ENCODE measurements at places on chromosomes 6 and 20. TPM values are rescaled to one million over a fixed set of nuclear protein-coding genes. Genes with fewer than 3 reads are reported as not detected.
A peak's percentile ranks its signal among the peaks of the same experiment; 100 is the strongest.

DNA sequence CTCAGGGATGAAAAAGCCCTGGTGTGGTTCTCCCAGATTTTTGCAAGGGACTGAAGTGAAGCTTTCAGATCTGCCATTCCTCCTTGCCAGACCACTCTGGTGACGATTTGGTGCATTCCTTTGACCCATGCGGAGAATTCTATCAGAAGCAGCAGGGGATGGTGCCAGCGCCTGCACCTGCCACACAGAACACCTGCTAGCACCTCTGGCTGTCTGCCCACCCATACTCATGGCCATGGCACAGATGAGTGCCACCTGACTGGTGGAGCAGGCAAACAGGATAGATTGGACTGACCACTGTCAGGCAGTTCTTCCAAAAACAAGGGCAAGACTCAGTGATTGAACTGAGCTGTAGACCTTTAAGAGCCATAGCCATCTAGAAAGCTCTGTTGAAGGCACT, 107.1 kb downstream of the CDYL start:
- H3K36me3 ChIP-seq: no peaks in the 10 kb centered on the region
- no peak for DNase-seq
- H3K4me1 ChIP-seq: no peaks in the 10 kb centered on the region
- no peaks in the 10 kb centered on the region for H3K27me3 ChIP-seq

GRCh38 chr6:113057567-113058053, 710.5 kb downstream of the RFPL4B start:
- no peak overlapping the region for H3K4me3 ChIP-seq

DNA sequence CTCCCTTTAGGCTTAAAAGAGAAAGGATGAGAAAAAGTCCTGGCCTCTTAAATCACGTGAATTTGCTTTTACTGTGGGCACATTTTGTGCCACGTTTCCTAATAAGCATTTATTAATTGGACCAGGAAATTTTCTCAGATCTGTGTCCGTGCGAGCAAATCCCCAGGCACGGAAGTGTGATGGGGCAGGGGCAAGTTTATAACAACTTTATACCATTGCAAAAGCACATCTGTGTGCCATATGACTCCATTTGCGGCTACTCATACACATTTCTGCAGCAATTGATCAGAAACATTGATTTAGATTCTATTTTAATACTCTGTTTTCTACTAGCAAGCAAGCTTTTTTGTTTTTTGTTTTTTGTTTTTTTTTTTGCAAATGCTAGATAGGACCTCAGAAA, 373.2 kb downstream of the TAF4 start:
- H3K27ac ChIP-seq: no peak overlapping the region
- H3K36me3 ChIP-seq: no peaks in the 10 kb centered on the region
- no peaks in the 10 kb centered on the region for H3K27me3 ChIP-seq
- no peaks in the 10 kb centered on the region for H3K4me1 ChIP-seq
- DNase-seq: no peak
- no peak overlapping the region for H3K4me3 ChIP-seq

GRCh38 chr6:4625557-4625956, 150.6 kb upstream of the CDYL start:
- H3K4me1 ChIP-seq: peaks cover 6% of the 10 kb centered on the region
- DNase-seq: no peak
- H3K36me3 ChIP-seq: no peaks in the 10 kb centered on the region
- no peak overlapping the region for H3K4me3 ChIP-seq
- no peak overlapping the region for H3K27ac ChIP-seq

DNA sequence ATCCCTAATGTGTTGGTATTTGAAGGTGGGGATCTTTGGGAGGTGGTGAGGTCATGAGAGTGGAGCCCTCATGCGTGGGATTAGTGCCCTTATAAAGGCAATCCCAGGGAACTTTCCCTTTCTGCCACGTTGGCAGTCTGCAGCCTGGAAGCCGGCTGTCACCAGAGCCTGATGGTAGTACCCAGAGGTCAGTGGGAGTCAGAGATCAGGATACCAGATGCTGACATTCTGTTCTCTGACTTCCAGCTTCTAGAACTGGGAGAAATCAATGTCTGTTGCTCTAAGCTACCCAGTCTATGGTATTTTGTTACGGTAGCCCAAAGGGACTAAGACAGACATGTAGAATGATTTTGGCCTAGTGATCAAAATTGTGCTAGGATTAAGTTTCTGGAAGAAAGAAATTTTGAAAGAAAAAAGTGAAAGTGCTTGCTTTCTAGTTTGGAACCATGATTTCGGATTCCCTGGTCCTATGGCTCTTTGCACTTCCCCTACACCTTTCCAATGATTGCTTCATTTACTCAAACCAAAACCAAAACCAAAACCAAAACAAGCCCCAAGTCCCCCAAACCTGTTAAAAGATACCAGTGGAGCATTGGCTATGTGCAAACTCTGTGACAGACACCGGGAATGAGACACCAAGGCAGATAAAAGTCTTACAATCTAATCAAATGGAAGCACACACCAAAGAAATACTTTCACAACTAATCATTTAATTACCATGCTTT, 173.7 kb upstream of the ZNF217 start:
- H3K27me3 ChIP-seq: no peaks in the 10 kb centered on the region
- no peak overlapping the region for H3K4me3 ChIP-seq
- peaks cover 12% of the 10 kb centered on the region for H3K4me1 ChIP-seq
- no peak overlapping the region for H3K27ac ChIP-seq

DNA sequence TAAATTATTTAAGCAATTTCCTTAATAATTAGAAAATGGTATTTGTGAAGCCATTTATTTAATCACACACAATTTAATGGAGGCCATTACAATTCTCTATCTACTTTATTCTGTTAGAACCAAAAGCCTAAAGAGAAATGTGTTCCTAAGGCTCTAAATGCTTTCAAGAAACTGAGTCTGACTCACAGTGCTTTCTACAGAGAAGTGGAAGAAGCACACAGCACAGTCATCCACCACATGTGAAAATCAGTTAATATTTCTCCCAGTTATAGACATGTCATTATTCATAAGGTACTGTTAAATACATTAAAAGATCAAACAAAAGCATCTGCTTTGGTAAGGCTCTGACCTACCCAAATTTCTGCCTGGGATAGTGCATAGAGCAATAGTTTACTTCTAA, 214.4 kb downstream of the ALDH8A1 start:
- no peaks in the 10 kb centered on the region for H3K36me3 ChIP-seq
- no peak for DNase-seq
- H3K4me3 ChIP-seq: no peak overlapping the region
- no peaks in the 10 kb centered on the region for H3K27me3 ChIP-seq
- peaks cover 9% of the 10 kb centered on the region for H3K4me1 ChIP-seq

DNA sequence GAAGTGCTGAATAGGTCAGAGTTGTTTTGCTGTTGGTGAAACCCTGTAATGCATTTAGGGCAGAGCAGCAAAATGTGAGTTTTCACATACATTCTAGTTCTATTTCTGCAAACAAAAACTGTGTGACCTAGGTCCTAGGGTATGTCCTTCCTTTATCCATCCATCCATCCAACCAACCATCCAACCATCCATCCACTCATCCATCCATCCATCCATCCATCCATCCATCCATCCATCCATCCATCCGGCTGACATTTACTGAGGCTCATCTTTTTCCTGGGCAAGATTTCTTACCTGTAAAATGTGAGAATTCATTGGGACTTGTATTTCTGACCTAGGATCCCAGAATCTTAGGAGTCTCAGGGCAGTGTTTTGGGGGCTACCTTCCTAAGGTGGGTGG, 14.5 kb downstream of the PNPLA1 start:
- H3K27ac ChIP-seq: no peak overlapping the region
- no peak overlapping the region for H3K4me3 ChIP-seq
- H3K36me3 ChIP-seq: no peaks in the 10 kb centered on the region
- peaks cover 64% of the 10 kb centered on the region for H3K27me3 ChIP-seq

GRCh38 chr6:162026843-162027242, 700.7 kb downstream of the PRKN start:
- DNase-seq: no peak
- H3K27me3 ChIP-seq: no peaks in the 10 kb centered on the region
- H3K4me1 ChIP-seq: no peaks in the 10 kb centered on the region
- no peak overlapping the region for H3K4me3 ChIP-seq
- H3K36me3 ChIP-seq: no peaks in the 10 kb centered on the region
- H3K27ac ChIP-seq: no peak overlapping the region

GRCh38 chr6:147651249-147652063, 143.0 kb downstream of the SAMD5 start:
- no peaks in the 10 kb centered on the region for H3K4me1 ChIP-seq
- no peaks in the 10 kb centered on the region for H3K27me3 ChIP-seq
- no peak for DNase-seq
- H3K36me3 ChIP-seq: no peaks in the 10 kb centered on the region
- no peak overlapping the region for H3K27ac ChIP-seq

GRCh38 chr6:45477278-45477677, 99.5 kb upstream of the SUPT3H start:
- peaks cover 41% of the 10 kb centered on the region for H3K4me1 ChIP-seq
- no peak for DNase-seq
- no peaks in the 10 kb centered on the region for H3K27me3 ChIP-seq
- no peak overlapping the region for H3K4me3 ChIP-seq
- H3K27ac ChIP-seq: peak overlapping the region; percentile 40

- no peaks in the 10 kb centered on the region for H3K27me3 ChIP-seq
- H3K36me3 ChIP-seq: no peaks in the 10 kb centered on the region
- H3K27ac ChIP-seq: no peak overlapping the region
- no peaks in the 10 kb centered on the region for H3K4me1 ChIP-seq
- H3K4me3 ChIP-seq: no peak overlapping the region
These were observed 83.3 kb downstream of the PREX1 start for GRCh38 chr20:48744515-48744914.

GRCh38 chr6:29757282-29757681, 34.0 kb downstream of the HLA-F start:
- no peaks in the 10 kb centered on the region for H3K27me3 ChIP-seq
- H3K4me1 ChIP-seq: peaks cover 6% of the 10 kb centered on the region
- DNase-seq: no peak
- H3K4me3 ChIP-seq: no peak overlapping the region
- no peak overlapping the region for H3K27ac ChIP-seq

- peak overlapping the region; percentile 41 for H3K4me3 ChIP-seq
- peaks cover 11% of the 10 kb centered on the region for H3K4me1 ChIP-seq
- H3K27me3 ChIP-seq: no peaks in the 10 kb centered on the region
- no peak for DNase-seq
- no peaks in the 10 kb centered on the region for H3K36me3 ChIP-seq
These were observed 12.0 kb downstream of the STMN3 start for GRCh38 chr20:63641146-63641791.

DNA sequence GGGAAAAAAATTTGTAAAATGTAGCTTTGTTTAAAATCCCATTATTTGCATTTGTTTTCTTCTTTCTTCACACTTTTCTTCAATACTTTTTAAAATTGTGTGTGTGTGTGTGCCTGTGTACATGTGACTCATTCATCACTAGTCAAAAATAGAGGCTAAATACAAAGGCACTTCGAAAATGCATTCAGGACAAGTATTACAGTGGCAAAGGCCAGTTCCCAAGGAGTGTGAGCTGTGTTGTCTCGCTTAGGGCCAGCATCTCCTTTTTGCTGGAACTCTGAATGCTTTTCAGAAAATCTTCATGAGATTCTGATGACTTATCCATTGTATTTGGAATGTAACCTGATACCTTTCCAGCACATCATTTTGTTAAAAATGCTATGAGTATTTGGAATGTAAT, 288.5 kb upstream of the CNR1 start:
- H3K36me3 ChIP-seq: no peaks in the 10 kb centered on the region
- peaks cover 7% of the 10 kb centered on the region for H3K27me3 ChIP-seq
- no peak overlapping the region for H3K4me3 ChIP-seq

DNA sequence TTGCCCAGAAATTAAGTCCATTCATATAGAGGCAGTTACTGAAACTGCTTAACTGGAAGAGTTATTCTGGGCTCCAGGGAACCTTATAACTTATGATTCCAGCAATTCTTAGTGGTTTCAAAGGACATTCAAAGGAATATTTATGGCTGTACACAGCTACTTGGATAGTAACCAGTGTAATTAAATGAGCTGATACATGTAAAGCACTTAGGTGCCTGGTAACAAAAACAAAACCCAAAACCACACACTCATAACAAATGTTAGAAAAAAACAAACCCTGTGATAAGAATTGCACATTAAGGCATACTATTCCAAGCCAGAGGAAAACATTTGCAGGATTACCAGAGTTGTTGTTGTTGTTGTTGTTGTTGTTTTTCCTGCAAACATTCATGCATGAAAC, 51.5 kb downstream of the STK4 start:
- H3K27ac ChIP-seq: no peak overlapping the region
- no peaks in the 10 kb centered on the region for H3K27me3 ChIP-seq
- DNase-seq: no peak
- H3K4me3 ChIP-seq: no peak overlapping the region
- H3K4me1 ChIP-seq: peaks cover 54% of the 10 kb centered on the region

- H3K4me1 ChIP-seq: peaks cover 6% of the 10 kb centered on the region
- peak overlapping the region; percentile 95 for H3K4me3 ChIP-seq
- no peak overlapping the region for H3K27ac ChIP-seq
- no peak for DNase-seq
- no peaks in the 10 kb centered on the region for H3K27me3 ChIP-seq
These were observed 2.3 kb downstream of the DNAAF9 start for GRCh38 chr20:3405139-3405538.

GRCh38 chr6:89255417-89255816, 38.3 kb upstream of the GABRR1 start:
- no peak overlapping the region for H3K27ac ChIP-seq
- H3K4me1 ChIP-seq: no peaks in the 10 kb centered on the region
- H3K36me3 ChIP-seq: no peaks in the 10 kb centered on the region

- H3K27me3 ChIP-seq: no peaks in the 10 kb centered on the region
- H3K27ac ChIP-seq: no peak overlapping the region
- no peaks in the 10 kb centered on the region for H3K4me1 ChIP-seq
These were observed 10.6 kb upstream of the EXOC2 start for GRCh38 chr6:703552-703951.

TMEM151B gene
- not detected for total RNA-seq

CD93 gene
- not detected for total RNA-seq

GGTLC1 gene
- not detected for total RNA-seq

NFATC2 gene
- 0.51 TPM for total RNA-seq

Data from GM23248 (cell line).